RWPE2 (cell line): ENCODE measurements at places on chromosomes 1 and 21.
A peak's percentile ranks its signal among the peaks of the same experiment; 100 is the strongest.

DNA sequence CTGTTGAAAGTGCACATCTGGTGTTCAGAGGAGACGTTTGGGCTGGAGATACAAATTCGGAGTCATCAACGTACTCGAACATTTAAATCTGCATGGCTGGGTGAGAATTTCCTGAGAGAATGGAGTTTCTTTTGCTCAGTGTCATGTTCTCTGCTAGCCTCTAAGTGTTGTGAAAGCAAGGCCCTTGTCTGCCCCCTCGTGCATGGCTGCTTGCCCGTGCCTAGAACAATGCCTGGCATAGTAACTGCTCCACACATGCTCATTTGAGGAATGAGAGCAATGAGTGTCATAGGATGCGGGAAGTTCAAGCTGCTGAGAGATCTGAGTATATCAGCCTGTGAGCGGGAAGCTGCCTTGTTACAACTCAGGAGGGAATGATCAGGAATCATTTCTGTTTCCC lies 171.1 kb upstream of the CSF3R start:
- no peak for DNase-seq

DNA sequence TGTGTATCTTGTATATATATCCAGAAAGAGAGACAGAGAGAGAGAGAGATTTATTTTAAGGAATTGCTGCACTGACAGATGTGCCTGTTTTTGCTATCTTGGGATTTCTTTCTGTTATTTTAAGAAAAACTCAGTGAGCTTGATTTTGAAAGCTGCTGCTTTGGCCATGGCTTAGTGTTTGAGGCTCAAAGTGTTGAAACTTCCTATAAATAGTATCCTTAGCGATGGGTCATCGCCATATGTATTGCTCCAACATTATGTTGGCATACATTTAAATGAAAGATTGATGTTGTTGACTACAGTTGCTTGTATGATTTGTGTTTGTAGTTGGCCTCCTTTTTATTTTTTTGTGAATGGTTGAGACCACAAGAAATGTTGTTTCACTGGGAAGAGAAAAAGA lies 29.0 kb upstream of the NTPCR start:
- no peak for DNase-seq

DNA sequence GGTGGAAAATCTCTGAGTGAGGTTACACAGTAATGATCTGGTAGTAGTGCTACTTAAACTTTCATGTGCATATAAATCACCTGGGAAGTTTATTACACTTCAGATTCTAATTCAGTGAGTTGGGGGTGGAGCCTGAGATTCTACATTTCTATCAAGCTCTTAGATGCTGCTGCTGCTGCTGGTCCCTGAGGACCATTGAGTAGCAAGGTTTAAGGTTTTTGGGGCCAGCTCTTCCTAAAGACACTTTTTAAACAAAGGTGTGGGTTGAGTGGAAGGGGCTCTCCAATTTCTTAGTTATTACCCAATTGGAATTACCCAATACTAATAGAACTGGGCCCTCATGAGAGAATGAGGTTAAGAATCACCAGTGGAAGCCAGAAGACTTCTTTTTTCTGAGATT lies 29.5 kb downstream of the KCNA3 start:
- DNase-seq, result no peak

DNA sequence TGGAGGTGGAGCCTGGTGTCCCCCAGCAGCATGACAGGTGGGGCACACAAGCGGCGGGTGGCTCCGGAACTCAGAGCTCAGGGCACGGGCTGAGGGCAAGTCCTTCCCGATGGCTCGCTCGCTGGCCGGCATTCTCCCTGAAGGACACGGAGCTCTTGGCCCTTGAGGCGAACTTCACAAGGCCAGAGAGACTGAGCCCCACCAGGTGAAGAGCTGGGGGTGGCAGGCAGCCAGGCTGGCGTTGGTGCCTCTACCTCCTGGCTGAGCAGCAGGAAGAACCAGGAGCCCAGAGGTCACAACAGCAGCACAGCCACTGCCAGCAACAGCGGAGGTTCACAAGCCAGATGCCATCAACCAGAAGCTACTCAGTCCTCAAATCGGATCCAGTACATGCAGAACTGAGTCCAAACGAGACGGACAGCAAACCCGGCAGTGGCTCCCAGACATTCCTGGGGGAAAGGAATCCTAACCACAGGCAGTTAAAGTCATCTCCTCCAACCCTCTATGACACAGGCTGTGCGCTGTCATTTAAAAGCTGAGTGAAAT lies 54.1 kb downstream of the NPHP4 start:
- peak; percentile 64 for DNase-seq

DNA sequence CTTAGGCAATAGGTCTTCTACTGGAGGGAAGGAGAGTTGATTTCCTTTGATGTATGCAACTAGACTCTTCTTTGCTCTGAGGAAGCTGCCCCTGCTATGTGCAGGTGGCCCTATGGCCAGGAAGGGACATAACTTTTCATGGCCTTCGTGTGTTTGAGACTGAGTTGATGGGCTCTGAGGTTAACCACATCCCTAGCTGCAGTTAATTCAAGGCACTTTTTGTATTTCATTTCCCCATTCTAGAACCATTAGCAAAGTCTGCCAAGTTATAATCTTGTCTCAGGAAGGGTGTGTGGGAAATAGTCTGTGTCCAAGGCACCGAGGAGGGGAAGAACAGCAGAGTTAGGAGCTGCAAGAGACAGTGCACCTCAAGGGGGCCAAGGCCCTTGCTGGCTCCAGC lies 2.5 kb downstream of the FCRL4 start:
- DNase-seq, result no peak

DNA sequence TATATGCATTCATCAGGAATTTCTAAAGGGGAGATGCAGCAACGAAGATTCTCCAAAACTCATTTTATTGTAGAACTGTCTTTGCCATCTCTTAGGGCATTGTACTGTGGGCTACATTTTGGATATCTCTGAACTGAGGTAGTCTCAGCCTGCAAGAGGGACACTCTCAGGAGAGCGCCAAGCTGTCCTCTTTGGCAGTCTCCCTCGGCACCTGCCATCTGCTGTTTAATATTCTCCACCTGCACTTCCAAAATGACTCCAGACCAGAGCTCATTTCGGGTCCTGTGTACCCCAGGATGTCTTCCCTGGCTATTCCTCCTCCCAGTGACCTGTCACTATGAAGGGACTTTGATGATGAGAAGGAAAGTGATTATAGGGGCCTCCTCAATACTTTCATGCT lies 356.3 kb upstream of the C1orf174 start:
- DNase-seq, result no peak

GRCh38 chr1:203114202-203114601 lies 13.3 kb upstream of the ADORA1 start:
- DNase-seq, result no peak

DNA sequence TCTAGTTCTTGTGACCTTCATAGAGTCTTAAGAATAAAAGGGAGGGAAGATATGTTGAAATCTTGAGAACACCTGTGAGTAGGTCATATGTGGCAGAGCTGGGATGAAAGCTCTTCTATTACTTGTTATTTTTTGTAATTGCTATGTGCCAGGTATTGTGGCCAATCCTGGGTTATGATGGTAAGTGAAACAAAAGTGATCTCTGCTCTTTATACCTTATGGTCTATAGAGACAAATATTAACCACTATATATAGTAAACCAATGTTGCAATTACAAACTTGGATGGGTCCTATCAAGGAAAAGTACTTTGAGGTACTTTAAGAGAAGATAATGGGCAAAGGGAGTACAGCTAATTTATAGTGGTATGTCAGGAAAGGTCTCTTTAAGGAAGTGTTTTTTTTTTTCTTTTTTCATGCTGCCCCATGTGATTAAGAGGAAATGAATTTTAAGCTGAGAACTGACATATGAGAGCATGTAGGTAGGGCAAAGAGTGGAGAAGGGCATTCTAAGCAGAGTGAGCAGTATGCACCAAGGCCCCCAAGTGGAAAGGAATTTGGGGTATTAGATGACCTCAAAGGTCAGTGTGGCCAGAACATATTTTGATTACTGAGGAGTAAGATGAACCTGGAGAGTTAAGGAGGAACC lies 43.3 kb downstream of the POU2F1 start:
- no peak for DNase-seq

GRCh38 chr1:34975771-34976170 lies 9.4 kb downstream of the TMEM35B start:
- DNase-seq, result no peak

DNA sequence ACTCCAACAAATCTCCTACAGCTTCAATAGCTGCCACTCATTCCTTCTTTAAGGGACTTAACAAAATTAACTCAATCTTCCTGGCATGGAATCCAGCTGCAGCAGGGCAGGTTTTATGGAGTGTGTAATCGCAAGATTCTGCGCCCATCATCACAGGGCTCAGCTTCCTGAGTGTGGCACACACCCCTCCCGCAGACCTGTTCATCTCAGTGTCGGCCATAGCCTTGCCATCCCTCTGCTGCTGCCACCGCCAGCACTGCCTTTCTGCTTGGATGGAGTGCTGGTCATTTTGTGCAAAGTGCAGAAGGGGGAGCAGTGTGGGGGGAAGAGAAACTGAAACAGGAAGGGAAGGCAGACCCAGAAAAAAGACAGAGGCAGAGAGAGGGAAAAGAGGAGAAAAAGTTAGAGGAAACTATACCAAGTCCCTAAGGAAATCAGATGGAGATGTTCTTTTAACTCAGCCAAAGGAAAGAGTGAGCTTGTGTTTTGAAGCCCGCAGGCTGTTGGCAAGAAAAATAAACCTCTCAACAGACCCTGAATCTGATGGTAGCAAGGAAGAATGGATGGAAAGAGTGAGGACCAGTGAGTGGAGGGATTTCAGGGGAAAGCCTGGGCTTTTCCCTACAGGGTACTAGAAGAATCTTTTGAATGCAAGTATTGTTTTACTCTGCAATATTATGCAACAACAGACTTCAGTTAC lies 324.2 kb downstream of the SEC16B start:
- no peak for DNase-seq

- DNase-seq, result peak; percentile 34
These were observed 98.3 kb downstream of the GLIS1 start for GRCh38 chr1:53640701-53641075.

- no peak for DNase-seq
These were observed 51.1 kb downstream of the HSF2BP start for GRCh38 chr21:43608225-43608624.

DNA sequence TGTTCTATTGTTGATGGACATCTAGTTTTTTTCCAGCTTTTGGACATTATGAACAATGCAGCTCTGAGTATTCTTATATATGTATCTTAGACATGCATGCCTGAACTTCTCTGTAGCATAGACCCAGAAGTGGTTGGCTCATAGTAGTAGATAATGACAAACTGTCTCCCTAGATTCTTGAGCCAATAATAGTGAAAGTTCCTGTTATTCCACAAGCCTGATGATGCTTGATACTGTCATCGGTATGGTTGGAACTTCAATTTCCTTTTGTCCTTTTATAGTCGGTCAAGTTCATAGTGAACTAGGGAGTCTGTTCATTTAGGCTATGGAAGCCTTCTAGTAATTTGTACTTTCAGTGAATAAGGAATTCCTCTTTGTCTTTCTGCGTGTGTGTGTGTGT lies 56.8 kb downstream of the MTR start:
- DNase-seq, result no peak

DNA sequence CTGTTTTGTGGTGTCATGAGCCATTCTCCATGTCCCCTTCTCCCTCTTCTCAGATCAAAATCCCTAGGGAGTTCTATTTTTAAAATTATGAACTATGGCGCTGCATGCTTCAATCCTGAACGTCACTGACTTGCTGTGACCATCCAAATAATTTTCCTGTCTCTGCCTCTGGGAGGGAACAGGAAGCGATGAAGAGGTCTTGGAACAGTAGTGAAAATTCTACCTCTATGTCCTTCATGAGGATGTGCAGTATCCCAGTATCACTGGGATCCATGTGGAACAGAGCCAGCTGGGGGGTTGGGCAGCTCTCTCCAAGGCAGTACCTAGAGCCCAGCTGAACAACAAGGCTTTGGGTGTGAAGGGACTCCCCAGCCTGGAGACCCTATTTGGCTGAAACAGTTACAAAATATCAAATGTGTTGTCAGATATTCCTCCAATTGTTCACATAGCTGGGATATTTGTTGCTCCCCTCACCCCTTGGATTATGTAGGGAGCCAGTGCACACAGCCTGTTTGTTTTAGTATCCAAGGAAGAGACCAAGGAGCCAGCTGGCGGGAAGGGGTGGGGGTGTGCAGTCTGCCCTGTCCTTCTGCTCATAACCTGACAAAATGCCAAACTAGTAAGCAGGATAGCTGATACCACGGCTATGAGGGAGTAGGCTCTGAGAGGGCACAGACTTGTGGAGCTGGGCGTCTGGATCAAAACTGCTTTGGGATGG lies 7.6 kb downstream of the DCLRE1B start:
- DNase-seq, result no peak

- no peak for DNase-seq
These were observed 39.3 kb upstream of the COL6A2 start for GRCh38 chr21:46058431-46059145.

DNA sequence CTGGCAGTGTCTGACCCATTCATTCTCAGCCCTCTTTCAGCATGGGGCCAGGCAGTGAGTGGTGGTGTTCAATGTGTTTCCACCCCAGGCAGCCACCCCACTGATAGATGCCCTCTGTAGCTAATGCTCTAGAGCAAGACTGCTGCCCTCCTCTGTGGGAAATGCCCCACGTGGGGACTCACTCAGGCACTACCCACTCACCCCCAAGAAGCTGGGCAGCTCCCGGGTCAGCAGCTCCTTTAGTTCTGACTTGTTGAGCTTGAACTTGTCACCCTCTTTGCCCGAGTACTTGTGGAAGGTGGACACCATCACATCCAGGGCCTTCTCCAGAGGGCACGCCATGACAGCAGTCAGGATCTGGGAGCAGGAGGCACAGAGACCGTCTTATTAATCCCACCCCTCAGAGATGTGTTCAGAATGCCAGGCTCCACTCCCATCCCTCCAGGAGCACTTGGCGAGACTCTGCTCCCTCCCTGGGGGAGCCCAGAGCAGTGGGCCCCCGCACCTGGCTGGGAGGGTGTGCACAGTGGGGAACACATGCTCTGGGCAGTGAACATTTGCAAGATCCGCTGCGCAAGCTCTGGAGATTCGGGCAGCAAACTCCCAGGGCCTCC lies 1.0 kb downstream of the S100A4 start:
- peak; percentile 35 for DNase-seq

DNA sequence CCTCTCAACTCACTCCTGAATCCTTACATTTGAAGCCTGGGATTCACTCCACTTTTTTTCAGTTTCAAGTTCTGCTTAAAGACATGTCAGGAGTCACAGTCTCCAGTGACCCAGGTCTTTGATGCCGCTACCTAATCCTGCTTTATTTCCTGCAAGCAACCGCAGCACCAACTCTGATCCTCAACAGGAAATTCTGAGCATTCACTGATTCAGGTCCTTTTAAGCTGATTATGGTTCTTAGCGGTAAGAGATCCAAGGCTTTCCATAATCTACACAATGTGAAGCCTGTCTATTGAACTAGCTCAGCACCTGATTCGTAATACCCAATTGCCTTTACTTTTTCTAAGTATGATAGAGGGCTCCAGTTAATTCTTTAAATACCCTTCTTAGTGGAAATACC lies 43.7 kb upstream of the PIGC start:
- no peak for DNase-seq

GRCh38 chr1:16146279-16147155 lies 9.4 kb downstream of the EPHA2 start:
- peak; percentile 93 for DNase-seq
